ENCODE measurements at places on chromosomes 7 and 10.

GRCh38 chr7:148905093-148905666 lies 21.1 kb upstream of the EZH2 start:
- DNase-seq = no peak

GRCh38 chr10:22704942-22705341 lies 9.4 kb downstream of the PIP4K2A start:
- DNase-seq = no peak

- DNase-seq = peak; percentile 68
These were observed 27.7 kb downstream of the RNF32 start for GRCh38 chr7:156668130-156668741.

- DNase-seq = no peak
These were observed 178.8 kb downstream of the PTPN20 start for GRCh38 chr10:47090042-47090441.

GRCh38 chr7:105487579-105488571 lies 34.2 kb downstream of the PUS7 start:
- DNase-seq = peak; percentile 84

DNA sequence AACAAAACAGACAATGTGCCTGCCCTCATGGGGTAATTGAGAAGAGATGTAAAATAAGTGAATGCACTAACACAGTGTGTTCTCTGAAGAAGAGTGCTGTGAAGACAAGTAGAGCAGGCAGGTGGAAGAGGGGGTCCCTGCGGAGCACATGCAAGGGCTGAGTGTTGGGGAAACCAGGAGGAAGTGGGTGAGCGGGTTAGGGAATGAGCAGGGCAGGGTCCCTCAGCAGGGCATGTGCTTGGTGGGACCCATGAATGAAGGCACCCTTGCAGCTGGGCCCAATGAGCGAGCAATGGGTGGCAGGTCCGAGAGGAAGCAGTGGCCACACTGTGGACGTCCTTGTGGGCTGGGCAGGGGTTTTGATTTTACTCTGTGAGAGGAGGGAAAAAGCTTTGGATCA lies 376.6 kb upstream of the COBL start:
- no peak for DNase-seq

GRCh38 chr10:85961073-85961472 lies 405.5 kb downstream of the GRID1 start:
- DNase-seq = no peak

GRCh38 chr7:70574970-70575799 lies 556.8 kb upstream of the GALNT17 start:
- DNase-seq = peak; percentile 69

GRCh38 chr7:140631021-140631420 lies 9.6 kb downstream of the DENND2A start:
- DNase-seq = no peak

DNA sequence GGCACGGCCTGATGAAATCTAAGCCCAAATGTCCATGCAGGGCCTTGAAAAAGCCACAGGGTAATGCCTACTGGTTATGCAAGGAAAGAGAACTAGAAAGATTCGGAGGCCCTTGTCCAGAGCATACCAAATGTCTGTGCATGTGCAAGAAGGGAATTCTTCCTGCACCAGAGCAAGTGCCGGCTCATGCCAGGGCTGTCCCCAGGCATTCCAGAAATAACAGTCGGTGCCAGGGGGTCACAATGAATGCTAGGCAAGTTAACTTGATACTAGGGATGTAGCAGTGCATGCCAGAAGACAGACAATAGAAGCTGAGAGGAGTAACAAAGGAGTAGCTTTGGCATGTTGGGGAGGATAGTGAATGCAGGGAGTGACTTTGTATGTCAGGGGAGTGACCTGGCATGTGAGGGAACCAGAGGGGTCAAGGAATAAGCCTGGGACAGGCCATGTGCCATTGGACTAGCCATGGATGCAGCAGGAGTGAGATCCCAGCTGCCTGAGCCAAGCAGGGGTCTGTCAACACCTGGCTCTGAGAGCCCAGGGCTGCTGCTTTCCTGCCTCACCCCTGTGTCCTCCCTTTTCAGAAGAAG lies 119.5 kb upstream of the UNC5B start:
- no peak for DNase-seq

GRCh38 chr7:256981-257646 lies 32.9 kb upstream of the FOXL3 start:
- DNase-seq = no peak

DNA sequence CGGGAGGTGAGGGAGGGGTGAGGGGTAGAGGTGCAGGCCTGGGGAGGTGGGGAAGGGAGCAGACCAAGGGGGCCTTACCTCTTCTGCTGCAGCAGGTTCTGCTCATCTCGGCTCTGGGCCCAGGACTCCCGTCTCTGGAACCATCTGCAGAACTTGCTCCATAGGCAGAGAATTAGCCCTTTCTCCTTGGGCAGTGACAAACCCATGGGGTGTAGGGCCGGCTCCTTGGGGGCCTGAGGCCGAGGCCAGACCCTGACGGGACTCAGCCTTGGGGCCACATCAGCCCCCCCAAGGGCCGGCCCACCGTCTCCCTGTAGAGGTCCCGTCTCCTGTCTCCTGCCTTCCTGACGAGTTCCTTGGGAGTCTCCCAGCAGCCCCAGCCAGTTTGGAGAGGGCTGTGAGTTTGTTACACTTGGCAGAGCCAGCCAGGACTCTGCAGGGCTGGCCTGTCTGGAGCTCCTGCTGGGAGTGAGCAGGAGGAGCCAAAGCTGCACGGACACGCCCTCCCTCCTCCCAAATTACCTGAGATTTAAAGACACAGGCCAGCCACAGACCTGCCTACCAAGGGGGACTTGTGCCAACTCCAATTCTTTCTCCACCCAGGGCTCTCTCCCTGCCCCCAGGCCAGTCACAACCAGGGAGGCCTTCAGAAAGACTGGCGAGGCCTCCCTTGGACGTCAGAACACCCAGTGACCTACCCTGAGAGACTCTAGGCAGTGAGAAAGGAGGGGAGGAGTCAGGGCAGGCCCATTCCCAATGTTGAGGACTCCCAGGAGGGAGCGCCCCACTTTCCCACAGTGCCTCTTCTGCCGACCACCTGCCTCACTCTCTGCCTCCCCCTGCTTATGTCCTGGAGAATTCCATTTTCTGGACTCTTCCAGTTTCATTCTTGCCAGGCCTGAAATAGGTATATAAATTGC lies at the start of gene TRPV6:
Gene TRPV6 (minus strand): TSS at position 435 of the 920 bp plus-strand sequence.
- DNase-seq = no peak
